Type B pancreatic cell (in vitro differentiated cells): ENCODE measurements at places on chromosomes 7 and 10.

DNA sequence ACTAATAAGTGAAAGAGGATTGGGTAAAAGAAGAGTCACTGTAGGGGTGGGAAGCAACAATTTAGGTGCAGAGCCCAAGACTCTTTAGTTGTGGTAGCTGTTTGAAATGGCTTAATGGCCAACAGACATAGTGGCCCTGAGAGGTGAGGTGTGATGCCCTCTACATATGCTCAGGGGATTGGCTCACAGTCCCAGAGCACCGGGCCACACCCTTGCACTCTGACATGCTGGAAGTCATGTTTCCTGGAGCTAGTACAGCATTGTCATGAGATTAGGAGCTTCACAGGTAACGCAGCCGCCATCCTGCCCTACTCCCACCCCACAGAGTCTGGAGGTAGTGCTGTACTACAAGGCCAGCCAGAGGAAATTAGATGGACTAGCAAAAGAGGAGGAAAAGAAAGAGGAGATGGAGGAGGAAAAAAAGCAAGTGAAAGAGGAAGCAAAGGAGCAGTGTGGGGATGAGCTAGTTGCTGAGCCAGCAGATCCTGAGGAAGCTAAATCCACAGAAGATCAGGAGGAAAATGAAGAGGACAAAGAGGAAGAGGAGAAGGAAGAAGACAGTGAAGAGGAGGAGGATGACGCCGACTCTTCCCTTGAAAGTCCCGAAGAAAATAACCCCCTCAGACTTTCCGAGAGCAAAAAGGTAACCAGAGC is 14.8 kb upstream of the FLNC start:
- DNase-seq = no peak

- DNase-seq = no peak
Measured at GRCh38 chr10:971150-971542, 17.1 kb upstream of the GTPBP4 start.

GRCh38 chr10:125880719-125881118 is 373 bp downstream of the DHX32 start:
- DNase-seq = no peak

DNA sequence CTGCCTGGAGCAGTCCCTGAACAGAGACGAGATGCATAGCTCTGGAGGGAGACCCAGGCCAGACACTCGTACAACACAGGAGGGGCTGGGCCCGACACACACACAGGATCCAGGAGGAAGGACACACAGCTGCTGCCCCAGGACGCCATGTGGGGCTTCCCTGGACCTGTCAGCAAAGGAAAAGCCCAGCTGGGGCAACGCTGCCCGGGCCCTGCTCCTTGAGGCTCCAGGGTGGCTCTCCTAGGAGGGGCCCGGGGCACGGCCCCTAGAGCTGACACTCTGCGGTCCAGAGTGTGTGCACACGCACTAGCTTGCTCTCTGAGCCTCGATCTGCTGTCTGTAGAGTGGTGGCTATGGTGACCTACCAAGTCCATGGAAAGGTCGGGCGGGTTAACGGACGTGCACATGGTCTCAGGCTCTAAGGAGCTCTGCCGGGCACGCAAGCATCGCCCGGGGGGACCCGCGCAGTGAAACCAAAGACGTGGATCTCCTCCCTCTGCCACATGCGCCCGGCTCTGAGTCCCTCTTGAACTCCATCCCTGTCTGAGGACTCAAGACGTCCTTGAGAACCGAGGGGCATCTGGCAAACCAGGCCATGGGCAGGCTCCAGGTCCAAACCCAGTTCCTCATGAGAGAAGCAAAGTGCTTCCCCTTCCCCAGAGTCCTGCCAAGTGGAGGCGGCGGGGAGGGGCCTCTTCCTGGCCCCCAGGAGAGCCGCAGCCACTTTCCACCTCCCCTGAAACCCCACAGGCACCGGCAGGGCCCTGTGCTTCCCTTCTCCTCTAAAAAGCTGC is 279.0 kb downstream of the ELFN1 start:
- no peak for DNase-seq

DNA sequence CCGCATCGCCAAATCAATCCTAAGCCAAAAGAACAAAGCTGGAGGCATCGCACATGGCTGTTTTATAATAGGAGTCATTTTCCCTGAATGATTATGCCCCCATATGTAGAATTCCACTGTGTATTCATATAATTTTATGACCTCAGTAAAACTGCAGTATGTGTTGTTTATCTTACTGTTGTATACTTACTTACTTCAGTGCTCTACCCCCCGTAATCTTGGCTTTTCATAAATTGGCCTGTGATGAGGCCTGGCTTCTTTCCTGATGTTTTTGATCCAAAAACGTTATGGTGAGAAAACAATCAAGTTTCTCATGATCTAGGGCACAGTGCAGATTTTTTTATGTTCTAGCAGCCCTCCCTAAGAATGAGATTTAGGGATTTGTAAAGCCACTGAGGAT is 306.4 kb upstream of the FZD1 start:
- DNase-seq = no peak

- no peak for DNase-seq
Measured at GRCh38 chr7:30700941-30701340, 18.7 kb upstream of the CRHR2 start.

- DNase-seq = no peak
Measured at GRCh38 chr10:75408509-75408875, 6.9 kb upstream of the ZNF503 start.

GRCh38 chr7:30726296-30727006 is 25.5 kb upstream of the INMT start:
- DNase-seq = no peak

- no peak for DNase-seq
Measured at GRCh38 chr10:6711408-6711841, 131.3 kb upstream of the PRKCQ start.

DNA sequence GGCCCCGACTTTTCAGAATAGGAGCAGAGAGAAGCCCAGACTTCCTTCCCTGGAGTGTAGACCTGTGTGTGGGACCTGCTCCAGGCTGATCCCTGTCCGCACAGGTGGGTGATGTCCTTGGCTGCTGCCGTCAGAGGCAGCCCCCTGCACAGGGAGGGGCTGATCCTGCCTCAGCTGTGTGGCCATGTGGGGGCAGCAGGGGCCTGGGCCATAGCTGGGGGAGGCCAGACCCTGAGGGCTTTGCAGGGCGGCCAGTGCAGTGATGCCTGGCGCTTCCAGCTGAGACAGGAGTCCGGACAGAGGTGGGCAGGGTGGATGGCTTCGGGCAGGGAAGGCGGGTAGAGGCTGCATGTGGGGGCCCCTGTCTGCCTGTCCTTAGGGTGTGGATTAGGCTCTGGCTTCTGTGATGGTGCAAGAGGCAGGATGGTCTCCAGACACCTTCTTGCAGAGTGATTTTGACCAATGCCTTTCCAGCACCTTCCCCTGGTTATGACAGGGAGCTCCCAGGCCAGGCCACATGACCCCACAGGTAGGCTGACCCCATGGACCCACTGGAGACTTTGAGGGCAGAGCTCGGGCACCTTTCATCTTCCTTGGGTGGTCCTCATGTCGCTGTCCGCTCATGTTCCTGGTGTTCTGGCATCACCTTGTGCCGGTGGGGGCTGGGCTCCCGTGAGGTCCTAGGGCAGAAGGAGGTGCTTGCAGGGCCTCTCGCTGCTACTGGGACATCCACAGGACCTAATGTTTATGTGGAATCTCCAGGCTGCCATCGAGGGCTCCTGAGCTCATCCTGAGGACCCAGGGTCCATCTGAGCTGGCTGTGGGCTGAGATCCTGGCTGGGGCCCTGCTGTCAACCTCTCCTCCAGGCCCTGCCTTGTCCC is 141.5 kb downstream of the ADCY1 start:
- no peak for DNase-seq
